ENCODE measurements at places on chromosomes 4 and X.

GRCh38 chrX:31178064-31178768, 106.4 kb upstream of the FTHL17 start:
- DNase-seq, result no peak

DNA sequence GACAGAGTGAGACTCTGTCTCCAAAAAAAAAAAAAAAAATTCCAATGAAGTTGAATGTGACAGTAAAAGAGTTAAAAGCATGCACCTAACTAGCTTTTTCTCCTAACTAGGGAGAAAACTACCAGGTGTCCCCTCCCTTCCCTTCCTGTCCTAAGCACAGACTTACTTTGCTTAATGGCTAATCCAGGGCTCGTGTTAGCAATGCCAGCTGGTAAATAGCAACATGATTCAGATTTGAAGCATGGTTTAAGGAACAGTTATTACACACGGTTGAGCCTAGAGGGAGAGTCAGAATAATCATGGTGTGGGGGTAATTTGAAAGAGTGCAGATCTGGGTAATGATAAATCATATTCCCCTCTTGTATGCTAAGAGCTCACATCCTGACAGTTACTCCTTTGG, 338.3 kb downstream of the STIM2 start:
- DNase-seq, result no peak

DNA sequence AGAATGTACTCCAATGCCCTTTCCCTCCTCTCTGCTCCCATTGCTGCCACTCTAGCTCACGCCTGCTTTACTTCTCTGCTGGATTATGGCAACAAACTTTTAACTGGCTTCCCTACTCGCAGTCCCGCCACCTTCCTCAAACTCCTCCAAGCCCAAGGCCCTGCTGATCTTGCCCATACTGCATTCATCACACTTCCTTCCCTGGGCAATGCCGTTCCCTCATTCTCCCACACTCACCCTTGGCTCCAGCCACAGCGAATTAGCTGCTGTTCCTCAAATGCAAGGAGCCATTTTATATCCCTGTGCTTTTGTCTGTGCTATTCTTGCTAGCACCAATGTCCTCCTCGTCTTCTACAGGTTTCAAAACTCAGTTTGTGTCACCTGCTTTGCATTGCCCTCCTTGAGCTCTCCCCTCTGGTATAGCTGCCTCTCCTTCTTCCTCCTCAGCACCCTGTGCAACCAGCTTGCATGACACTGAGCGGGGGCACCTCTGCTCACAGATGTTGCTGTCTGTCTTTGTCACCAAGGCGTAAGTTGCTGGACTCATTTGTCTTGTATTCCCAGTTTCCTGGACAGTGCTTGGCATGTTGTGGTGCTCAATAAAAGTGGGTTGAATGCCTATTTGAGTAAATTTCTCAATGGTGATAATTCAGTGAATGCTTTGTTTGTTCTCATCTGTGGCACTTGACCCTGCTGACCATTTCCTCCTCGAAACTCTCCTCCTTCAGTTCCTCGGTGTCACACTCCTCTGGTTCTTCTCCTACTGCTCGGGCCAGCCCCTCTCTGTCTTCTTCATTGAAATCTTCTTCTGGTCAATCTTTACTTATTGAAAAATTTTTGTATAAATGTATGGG, 22.4 kb upstream of the MGST2 start:
- DNase-seq, result no peak

GRCh38 chr4:849478-850175, 23.7 kb upstream of the CPLX1 start:
- DNase-seq, result no peak

- DNase-seq, result no peak
These were observed 12.4 kb downstream of the EPGN start for GRCh38 chr4:74320559-74321118.

GRCh38 chr4:4436244-4436823, 49.4 kb downstream of the NSG1 start:
- DNase-seq, result no peak

GRCh38 chrX:105882581-105883275, 60.4 kb downstream of the NRK start:
- DNase-seq, result no peak

- no peak for DNase-seq
These were observed 23.9 kb downstream of the KLHL5 start for GRCh38 chr4:39085891-39086290.

DNA sequence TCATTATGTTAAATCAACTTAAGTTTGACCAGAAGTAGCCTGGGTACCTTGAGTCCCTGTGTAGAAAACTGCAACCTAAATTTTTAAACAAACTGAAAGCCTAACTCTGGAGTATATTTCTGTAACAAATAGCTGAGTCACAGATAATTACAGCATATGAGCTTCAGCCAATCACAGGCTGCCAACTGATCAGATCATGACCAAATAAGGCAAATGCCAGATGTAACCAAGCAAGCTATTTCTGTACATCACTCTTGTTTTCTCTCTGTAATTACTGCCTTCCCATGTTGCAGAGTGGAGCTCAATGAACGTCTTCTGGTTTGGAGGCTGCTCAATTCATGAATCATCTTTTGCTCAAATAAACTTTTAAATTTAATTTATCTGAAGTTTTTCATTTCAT, 980.9 kb upstream of the DIAPH2 start:
- DNase-seq, result no peak

DNA sequence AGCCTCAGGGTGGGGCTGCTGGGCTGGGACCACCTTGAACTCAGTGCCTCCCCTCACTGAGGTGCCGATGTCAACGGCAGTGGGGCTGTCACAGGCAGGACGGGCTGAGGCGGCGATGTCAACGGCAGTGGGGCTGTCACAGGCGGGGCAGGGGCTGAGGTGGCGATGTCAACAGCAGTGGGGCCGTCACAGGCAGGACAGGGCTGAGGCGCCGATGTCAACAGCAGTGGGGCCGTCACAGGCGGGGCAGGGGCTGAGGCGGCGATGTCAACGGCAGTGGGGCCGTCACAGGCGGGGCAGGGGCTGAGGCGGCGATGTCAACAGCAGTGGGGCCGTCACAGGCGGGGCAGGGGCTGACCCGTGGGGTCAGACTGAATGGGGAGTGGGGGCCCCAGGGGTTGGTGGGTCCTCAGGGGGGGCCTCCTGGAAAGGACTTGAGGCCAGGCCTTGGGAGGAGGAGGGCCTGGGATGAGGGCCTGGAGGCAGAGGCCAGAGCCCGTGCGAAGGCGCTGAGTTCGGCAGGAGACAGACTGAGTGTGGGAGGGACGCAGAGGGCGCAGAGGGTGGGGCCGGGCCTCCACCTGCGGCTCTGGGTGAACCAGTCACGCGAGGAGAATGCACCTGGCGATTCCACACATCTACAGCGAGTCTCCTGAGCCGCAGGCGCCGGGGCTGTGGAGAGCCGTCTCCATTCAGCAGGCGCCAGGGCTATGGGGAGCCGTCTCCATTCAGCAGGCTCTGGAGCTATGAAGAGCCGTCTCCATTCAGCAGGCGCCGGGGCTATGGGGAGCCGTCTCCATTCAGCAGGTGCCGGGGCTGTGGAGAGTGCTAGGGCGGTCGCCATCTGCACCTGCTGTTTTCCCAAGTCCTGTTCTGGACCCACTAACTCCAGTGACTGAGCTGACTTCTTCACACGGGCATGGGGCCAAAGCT, 22.9 kb downstream of the ATP5ME start:
- no peak for DNase-seq

GRCh38 chr4:132384709-132385108, 764.4 kb upstream of the PCDH10 start:
- no peak for DNase-seq

DNA sequence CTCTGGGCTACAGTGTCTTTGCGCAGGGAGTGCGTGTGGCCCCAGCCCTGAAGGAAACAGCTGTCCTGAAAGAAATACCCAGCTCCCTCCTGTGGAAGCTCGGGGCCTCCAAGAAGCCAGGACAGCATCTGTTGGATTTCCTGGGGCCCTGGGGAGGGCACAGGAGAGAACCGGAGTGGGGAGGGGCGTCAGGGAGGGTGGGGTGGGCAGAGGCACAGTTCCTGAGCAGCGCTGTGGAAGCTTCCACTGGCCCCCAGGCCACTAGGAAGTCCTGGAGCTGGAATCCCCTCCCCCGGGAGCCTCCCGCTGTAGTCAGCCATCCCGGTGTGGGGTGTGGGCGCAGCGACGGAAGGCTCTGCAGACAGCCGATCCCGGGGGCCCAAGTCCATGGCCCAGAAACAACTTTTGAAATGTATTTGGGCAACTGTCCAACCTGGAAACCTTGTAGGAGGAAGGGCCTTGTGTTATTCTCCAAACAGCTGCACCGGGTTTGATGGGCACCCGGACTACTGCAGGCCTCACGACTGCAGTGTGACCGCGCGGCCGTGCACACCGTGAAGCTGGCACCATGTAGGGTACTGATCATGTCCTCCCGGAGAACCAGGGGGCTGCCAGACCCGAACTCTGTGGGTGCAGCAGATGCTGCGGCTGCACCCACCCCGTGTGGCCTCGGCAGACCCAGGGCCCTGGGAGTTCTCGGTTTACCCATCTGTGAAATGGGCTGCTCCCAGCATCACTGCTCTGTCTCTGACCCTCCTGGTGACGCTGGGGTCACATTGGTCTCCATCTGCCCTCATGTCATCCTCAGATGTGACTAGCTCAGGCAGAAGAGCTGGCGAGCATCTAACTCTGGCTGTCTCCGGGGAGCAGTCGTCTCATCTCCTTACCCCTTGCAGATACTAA, 68.5 kb upstream of the HMX1 start:
- no peak for DNase-seq

DNA sequence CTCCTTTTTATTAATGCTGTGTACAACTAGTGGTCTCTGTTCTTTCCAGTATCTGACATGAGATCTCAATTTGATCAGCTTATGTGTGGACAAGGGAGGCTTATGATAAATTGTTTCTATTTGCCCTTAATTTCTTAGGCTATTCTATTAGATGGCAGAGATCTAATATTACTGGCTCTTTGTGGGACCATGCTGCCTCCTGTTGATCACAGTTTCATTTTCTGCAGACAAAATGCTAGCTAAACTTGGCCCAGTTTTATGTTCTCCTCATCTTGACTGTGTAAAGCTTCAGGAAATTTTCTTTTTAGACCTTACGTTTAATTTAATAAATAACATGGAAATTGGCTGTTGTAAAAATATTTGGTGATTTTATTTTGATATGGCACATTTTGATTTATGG, 627.1 kb upstream of the AADAT start:
- no peak for DNase-seq

DNA sequence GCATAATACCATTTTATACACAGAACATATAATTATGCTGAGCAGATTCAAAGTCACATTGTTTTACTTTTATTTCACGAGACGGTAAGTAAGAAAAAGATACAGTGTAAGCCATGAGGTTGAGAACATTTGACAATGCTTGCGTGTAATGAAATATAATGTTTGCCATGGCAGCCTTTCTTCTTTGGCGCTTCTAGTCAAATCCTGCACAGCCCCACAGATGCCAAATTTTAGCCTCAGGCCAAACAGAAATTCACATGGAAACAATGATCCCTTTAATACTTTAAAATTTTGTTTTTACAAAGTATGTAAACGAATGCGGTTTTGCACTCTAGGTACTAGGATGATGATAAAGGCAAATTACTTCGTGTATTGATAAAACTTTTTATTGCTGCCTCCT, 502.7 kb upstream of the SMIM31 start:
- DNase-seq, result no peak

GRCh38 chr4:174037631-174038030, 245.8 kb downstream of the FBXO8 start:
- no peak for DNase-seq

GRCh38 chrX:19563327-19563726, 48.0 kb upstream of the MAP3K15 start:
- DNase-seq, result no peak

GRCh38 chr4:123133397-123134050, 211.1 kb upstream of the NUDT6 start:
- no peak for DNase-seq

GRCh38 chr4:82513382-82513781, 48.4 kb downstream of the TMEM150C start:
- no peak for DNase-seq

- no peak for DNase-seq
These were observed 102.5 kb upstream of the GALNTL6 start for GRCh38 chr4:171710743-171711142.

GRCh38 chrX:4663085-4663484, 949.6 kb upstream of the PRKX start:
- DNase-seq, result no peak

DNA sequence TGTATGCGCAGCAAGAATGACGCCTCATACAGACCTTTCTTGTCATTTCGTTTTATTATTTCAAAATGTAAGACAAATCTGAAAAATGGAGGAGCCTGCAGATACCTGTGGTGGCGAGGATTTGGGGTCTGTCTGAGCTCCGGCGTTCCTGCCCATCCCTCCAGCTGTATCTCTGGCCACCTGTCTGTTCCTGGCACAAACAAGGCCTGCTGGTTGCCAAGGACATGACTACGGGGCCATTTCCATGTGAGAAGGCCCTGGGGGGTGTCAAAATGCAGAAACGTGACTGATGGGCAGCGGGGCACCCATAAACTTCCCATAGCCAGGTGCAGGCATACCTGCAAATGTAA, 591 bp upstream of the TSPAN7 start:
- no peak for DNase-seq

GRCh38 chr4:119725011-119725410, 96.4 kb upstream of the PDE5A start:
- DNase-seq, result no peak

DNA sequence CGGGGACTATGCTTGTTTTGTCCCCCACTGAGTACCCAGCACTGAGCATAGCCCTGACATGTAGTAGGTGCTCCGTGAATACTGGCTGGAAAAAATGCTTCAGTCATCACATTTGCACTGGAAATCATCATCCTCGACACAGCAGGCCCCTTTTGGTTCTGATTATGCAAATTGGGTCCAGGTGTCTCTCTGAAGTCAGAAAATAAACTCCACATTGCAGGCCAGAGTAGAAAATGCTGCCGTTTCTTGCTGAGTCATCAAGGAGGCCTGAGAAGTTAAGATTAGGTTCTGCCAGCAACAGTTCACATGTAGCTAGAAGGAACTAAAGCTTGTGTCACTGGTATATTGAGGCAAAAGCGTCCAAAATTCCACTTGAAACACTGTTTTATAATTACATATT, 15.0 kb upstream of the STK32B start:
- no peak for DNase-seq

GRCh38 chrX:7801711-7802110, 41.3 kb upstream of the VCX start:
- DNase-seq, result no peak

DNA sequence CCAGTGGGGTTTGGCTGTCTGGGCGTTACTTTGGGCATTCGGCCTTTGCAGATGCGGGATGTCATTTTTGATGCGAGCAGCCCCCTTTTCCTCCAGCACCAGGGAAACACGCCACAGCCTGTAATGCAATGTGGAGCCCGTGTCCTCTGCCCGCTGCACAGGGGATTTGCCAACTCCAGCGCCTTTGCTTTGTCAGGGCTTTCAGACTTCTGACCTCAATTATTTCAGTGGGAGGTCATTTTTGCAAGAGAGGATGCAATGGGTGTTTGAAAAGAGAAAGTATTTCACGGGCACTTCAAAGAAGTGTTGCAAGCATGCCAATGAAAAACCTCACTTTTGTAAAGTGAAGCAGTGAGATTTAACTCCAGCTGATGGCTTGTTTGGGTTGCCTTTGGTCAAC, 11.5 kb downstream of the CLCN4 start:
- no peak for DNase-seq

Measured in activated gamma-delta T cell treated with Interleukin-2 at 50 U/mL for 16 hours (primary cell).